ENCODE measurements at places on chromosomes 1 and 21.

- DNase-seq, result no peak
These were observed 125.8 kb downstream of the CTH start for GRCh38 chr1:70536708-70537366.

GRCh38 chr1:173477286-173478093 lies at the start of gene PRDX6:
TSS of gene PRDX6 (plus strand) at chr1:173477335. CDS start at chr1:173477398, 63 bp downstream.
- peak; percentile 69 for DNase-seq

DNA sequence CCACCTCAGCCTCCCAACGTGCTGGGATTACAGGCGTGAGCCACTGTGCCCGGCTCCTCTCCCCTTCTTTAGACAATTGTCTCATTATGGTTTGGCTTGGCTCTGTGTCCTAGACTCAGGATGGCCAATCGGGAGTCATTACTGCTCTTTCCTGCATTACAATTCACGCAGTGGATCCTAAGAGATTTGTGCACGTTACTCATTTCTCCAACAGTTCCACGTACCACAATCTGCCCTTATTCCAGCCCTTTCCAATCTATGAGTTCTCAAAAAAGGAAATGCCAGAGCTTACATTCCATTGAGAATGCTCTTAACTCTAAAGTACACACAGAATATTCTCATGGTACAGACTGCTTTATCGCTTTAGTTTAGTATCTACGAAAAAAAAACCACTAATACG lies 357.0 kb downstream of the GPATCH2 start:
- DNase-seq, result no peak

DNA sequence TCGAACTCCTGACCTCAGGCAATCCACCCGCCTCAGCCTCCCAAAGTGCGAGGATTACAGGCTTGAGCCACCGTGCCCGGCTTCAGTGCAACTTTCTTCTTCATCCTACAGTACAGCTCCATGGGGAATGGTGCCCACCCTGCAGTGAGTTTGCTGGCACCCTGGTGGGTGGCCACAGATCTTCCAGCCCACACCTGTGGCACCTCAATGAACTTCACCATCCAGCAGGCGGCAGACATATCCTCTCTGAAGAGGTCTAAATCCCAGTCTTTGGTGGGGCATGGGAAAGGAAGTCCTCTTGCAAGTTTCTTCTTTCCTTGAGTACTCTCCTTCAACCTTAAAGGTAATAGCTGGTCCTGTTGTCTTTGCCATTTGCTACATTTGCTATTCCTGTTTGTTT lies 18.1 kb upstream of the ZBTB8A start:
- no peak for DNase-seq

- no peak for DNase-seq
These were observed 157.3 kb upstream of the VAMP3 start for GRCh38 chr1:7613851-7614205.

- DNase-seq, result no peak
These were observed 78.0 kb downstream of the SYT6 start for GRCh38 chr1:114075546-114076242.

Measured in omental fat pad (tissue), 4 donors.